ENCODE measurements at places on chromosomes 1 and 21.

- no peak for DNase-seq
Measured at GRCh38 chr1:40057310-40058030, 16.9 kb downstream of the CAP1 start.

GRCh38 chr1:43465505-43466067 is 11.9 kb upstream of the HYI start:
- no peak for DNase-seq

GRCh38 chr1:109391626-109392025 is 6.1 kb downstream of the SORT1 start:
- no peak for DNase-seq

DNA sequence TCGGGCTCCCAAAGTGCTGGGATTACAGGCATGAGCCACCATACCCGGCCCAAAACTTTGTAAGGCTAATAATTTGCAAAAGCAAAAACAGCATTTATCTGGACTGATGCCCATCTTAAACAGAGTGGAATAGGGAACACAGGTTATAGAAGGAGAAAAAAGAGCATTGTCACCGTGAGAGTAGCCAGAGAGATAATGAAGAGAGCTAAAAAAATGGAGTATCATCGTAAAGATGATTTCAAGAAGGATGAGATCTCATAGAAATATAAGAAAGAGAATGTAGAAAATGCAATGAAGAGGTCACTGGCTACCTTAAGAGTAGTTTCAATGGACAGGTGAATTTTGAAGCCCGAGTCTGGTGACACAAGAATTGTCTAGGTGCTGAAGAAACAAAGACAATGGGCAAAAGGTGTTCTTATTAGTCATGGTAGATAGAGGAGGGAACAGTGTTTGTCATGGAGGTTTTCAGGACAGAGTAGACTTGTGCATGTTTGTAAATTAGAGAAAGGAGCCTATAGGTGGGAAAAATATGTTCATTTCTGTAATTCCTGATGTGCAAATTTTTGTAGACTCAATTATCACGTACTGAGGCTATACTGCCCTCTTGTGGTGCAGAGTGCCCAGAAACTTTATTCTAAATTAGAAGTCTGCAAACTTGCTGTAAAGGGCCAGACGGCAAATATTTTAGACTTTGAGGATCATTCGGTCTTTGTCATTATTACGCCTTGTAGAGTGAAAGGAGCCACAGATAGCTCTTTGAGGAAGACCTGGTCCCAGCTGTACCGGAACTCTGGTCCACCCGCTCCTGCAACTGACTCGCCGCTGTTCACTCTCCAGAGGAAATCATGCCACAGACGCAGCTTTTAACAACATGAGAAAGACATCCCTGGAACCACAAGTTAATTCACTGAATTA is 8.1 kb upstream of the TMEM183A start:
- DNase-seq = no peak

DNA sequence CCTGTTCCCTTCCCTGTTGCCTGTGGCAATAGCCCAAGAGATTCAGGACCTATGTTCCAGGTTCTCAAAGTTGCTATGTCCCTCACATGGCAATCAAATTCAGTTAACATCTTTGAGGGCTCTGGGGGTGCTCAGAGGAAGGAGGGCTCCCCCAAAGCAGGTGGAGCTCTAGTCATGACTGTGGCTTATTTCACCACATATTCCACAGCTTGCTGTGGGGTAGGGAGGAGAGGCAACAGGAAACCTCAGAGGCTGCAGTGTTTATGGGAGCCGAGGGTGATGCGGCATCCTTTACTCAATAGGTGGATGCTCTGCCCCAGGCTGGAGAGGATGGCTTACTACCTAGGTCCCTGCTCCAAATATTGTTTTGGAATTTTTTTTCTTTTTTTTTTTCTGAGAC is 1.2 kb upstream of the MKNK1 start:
- DNase-seq = no peak

DNA sequence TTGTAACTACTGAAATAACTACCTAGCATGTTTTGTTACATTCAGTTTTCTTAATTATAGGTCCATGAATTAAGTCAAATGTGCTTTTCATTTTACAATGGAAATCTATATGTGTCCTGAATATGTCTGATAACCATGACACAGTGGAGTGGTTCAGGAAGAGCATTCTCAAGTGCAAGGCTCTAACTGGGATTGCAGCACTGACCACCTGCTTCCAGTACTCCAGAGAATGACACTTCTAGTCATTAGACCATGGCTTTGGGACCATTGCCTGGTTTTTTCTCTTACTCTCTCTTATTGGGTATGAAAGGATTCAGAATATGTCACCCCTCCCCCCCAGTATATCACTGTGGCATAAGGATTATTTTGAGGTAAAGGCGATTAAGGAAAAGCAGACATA is 204.9 kb upstream of the CACYBP start:
- no peak for DNase-seq

DNA sequence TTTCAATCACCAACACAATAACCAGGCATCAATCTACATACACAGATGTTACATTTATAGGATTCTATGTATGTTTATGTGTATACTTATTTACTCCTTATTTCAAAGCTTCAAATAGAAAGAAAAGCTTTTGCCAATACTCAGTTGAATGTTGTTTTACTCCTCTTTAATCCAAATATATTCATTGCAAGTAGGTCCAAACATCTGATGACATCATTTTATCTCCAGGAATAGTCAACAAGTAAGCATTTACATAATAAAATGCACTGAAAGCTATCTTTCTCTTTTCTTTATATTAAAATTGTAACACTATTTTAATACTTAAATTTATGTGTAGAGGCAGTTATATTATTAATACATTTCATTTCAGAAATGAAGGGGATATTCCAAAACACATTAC is 380.5 kb downstream of the SMYD3 start:
- no peak for DNase-seq

DNA sequence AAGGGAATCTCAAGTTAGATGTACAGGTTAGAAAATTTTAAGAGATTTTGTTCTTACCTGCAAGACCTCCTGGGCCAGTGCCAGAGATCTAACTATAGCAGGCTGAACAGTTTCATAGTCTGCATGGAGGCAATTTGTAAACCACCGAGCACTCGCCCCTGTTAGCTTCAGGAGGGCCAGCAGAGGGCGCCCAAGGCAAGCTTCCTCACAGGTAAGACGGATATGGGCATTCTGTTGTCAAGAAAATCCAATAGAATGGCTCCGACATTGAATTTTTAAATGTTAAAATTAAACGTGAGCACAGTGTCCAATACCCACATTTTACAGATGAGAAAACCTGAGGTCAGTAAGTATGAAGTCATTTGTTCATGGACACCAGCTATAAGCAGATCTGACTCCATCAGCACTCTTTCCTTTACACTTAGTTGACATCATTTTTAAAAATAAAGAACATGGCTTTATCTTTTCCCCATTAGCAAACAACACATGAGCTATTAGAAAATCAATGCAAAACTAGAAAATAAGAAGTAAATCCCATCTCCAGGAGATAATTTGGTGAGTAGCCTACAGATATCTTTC is 2.2 kb downstream of the REG4 start:
- DNase-seq = peak; percentile 78

- no peak for DNase-seq
Measured at GRCh38 chr1:7224081-7224534, 438.9 kb downstream of the CAMTA1 start.

GRCh38 chr1:242447689-242448088 is 76.8 kb downstream of the PLD5 start:
- no peak for DNase-seq

- DNase-seq = no peak
Measured at GRCh38 chr1:103527331-103527730, 1.8 kb downstream of the RNPC3 start.

GRCh38 chr1:101055623-101056022 is 30.0 kb upstream of the DPH5 start:
- DNase-seq = no peak

DNA sequence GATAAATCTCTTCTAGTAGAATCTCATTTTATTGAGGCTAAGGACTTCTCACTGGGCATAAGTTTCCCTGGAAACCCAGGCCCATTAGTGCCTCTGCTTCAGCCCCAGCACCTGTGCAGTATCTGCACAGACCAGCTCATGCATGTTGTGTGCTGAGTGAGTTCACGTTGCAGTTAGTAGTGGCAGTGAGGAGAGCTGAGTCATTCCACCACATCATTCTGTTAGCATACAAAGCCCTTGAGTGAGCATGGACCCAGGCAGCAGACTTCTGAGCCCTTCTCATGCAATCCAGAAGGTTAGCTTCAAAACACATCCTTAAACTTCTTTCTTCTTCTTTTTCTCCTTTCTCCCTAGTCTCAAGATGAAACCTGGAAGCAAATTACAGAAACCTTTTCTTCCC is 45.8 kb upstream of the NTPCR start:
- no peak for DNase-seq

DNA sequence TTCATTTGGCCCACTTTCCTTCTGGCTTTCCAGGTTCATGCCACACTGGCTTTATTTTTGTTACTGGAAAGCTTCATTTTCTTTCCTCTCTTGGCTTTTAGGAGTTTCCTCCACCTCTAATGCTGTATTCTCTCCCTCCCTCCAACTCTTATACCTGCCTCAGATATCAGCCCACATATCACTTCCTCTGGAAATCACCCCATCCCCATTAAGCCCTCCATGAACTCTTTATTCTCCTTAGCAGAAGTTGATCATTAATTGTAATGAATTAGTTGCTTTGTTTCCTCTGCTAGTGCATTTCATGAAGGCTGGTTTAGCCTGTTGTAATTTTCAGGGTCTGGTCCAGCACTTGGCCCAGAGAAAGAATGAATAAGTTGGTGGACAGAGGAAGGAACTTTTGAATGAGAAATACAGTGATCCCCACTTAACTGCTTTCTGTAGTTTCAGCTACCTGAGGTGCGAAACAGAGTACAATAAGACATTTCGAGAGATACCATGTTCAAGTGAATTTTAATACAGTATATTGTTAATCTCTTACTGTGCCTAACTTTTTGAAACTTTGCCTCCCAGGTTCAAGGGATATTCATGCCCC is 1.7 kb downstream of the SOAT1 start:
- DNase-seq = no peak
